IMR-90 (cell line): ENCODE measurements at places on chromosomes 6 and 20. TPM values are rescaled to one million over a fixed set of nuclear protein-coding genes. Genes with fewer than 3 reads are reported as not detected.

Gene TM9SF4
- 31.1 and 35.3 TPM in 2 replicates for total RNA-seq

Gene KCNK16
- total RNA-seq = not detected in 2 replicates

Gene FRS3
- 0.28 and 0.54 TPM in 2 replicates for total RNA-seq

Gene ZC3H12D
- total RNA-seq = under 0.01 TPM in 1 of 2 replicates, not detected in the other

Gene LINC00237
- not detected in 2 replicates for total RNA-seq

Gene NKX2-2
- not detected in 2 replicates for total RNA-seq

Gene LTB
- not detected in 2 replicates for total RNA-seq

Gene BMP5
- under 0.01 TPM in 2 replicates for total RNA-seq

Gene RHAG
- not detected in 2 replicates for total RNA-seq

Gene RWDD2A
- total RNA-seq = 3.9 and 4.7 TPM in 2 replicates

Gene CD109
- 5.0 and 7.2 TPM in 2 replicates for total RNA-seq

Gene GPANK1
- 6.1 and 7.2 TPM in 2 replicates for total RNA-seq

Gene DEF6
- total RNA-seq = 1.9 and 2.5 TPM in 2 replicates

Gene OR2W1
- total RNA-seq = not detected in 2 replicates

Gene IP6K3
- 0.18 and 0.28 TPM in 2 replicates for total RNA-seq

Gene OXT
- total RNA-seq = not detected in 2 replicates

Gene APOM
- total RNA-seq = 0.83 and 1.4 TPM in 2 replicates

Gene SNAP25
- total RNA-seq = 1.1 and 2.8 TPM in 2 replicates

Gene CRISP2
- not detected in 2 replicates for total RNA-seq

Gene TP53INP2
- 1.1 and 1.3 TPM in 2 replicates for total RNA-seq

Gene KHDC1L
- total RNA-seq = 0.18 TPM in 1 of 2 replicates, not detected in the other

Gene TTLL9
- total RNA-seq = not detected in 2 replicates

Gene AK9
- 1.8 and 2.2 TPM in 2 replicates for total RNA-seq

Gene FAM184A
- total RNA-seq = not detected in 2 replicates

Gene C6orf163
- 0.90 and 1.7 TPM in 2 replicates for total RNA-seq

Gene KCNK5
- not detected in 2 replicates for total RNA-seq

Gene ADTRP
- total RNA-seq = 0.72 and 0.83 TPM in 2 replicates

Gene HTR1E
- total RNA-seq = not detected in 2 replicates

Gene TOMM6
- 120 and 128 TPM in 2 replicates for total RNA-seq

Gene GSTA3
- not detected in 2 replicates for total RNA-seq

Gene PRR18
- total RNA-seq = not detected in 2 replicates

Gene HDGFL1
- total RNA-seq = not detected in 2 replicates

Gene SNAI1
- 0.54 and 0.83 TPM in 2 replicates for total RNA-seq

Gene SLC2A10
- total RNA-seq = 14.7 and 15.2 TPM in 2 replicates

Gene SLC35B3
- total RNA-seq = 19.0 and 33.9 TPM in 2 replicates

Gene C20orf202
- not detected in 2 replicates for total RNA-seq

Gene POPDC3
- 25.8 and 29.4 TPM in 2 replicates for total RNA-seq

Gene ECT2L
- total RNA-seq = not detected in 2 replicates
